ENCODE measurements at places on chromosomes 3 and 15.

DNA sequence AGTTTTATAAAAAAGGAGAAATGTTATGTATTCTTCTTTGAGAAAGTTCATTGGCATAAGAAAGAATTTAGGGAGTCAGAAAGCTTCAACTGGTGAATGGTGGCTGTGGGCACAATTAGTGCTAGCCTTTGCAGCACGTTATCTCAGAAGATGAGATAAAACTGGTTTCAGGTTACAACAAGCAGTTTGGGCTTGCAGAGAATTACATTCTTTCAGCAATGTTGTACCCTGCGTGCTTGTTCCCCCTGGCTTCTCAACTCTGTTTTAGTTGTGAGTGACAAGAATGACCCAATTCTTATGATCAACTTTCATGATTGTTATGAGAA lies 31.6 kb upstream of the ACP3 start:
- no peak for DNase-seq

- DNase-seq: no peak
These were observed 216.8 kb downstream of the NR1D2 start for GRCh38 chr3:24161841-24162240.

DNA sequence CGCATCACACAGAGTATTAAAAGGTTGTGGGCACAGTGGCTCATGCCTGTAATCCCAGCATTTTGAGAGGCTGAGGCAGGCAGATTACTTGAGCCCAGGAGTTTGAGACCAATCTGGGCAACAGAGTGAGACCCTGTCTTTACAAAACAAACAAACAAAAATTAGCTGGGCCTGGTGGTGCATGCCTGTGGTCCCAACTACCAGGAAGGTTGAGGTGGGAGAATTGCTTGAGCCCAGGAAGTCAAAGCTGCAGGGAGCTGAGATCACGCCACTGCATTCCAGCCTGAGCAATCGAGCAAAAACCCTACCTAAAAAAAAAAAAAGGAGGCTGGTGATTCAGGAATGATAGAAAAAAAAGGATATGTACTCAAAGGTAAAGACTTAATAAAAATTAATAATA lies 28.2 kb upstream of the ST6GAL1 start:
- no peak for DNase-seq

GRCh38 chr3:43185274-43185982 lies 79.5 kb upstream of the POMGNT2 start:
- no peak for DNase-seq

GRCh38 chr15:48896869-48897814 lies 19.2 kb downstream of the EID1 start:
- DNase-seq: no peak

GRCh38 chr3:9067352-9067975 lies 104.2 kb upstream of the RAD18 start:
- no peak for DNase-seq

- no peak for DNase-seq
These were observed 829.5 kb downstream of the VGLL3 start for GRCh38 chr3:86161493-86161892.

GRCh38 chr3:172354931-172355499 lies 93.2 kb downstream of the GHSR start:
- DNase-seq: no peak

- DNase-seq: no peak
These were observed 101.5 kb upstream of the IL12A start for GRCh38 chr3:159887168-159887567.

DNA sequence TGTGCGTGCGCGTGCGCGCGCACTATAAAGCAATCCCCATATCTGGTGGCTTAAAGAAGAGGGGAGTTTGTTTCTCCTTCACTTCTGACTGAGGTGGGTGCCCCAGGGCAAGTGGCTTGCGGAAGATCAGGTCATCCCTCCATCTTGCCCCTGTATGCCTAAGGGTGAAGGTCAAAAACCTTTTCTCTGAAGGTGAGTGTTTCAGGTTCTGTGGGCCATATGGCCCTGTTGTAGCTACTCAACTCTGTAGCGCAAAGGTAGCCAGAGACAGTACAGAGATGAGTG lies 5.5 kb downstream of the ABTB1 start:
- no peak for DNase-seq

DNA sequence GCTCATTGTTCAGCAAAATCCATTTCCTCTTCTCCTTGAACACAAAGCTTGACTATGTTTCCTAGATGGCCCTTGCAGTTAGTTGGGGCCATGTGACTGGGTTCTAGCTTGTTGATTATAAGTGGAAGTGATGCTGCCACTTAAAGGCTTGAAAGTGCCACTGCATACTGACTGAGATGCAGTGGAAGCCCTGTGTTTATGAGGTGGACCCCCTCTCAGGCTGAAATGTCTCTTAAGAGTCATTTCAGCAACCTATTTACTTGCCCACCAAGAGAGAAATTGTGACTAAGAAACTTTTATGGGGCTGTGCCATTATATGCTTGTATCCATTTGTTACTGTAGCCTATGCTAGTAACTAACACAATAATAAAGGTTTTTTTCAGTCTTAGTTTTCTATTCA lies 8.4 kb upstream of the ANP32A start:
- DNase-seq: no peak

DNA sequence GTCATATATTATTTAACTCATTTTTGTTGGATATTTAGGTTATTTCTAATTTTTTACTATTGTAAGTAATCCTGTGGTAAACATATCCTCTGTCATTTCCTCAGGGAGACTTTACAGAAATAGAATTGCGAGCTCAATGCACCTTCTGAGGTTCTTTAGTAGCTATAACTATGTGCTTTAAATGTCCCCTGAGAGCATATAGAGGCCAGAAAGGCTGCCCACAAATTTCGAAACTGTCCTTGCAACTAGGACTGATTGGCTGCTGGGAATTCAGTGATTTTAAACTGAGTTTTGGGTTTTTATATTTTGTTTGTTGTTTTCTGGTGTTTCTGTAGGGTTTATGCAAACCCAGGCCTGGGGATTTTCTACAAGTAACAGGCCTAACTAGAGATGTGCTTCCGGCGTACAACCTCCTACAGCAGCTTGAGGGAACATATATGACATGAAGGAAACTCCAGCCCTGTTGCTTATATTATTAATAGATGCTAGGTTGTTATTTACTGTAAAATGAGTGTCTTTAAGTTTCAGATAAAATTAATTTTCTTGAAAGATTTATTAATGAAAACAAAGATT lies 29.1 kb upstream of the P4HTM start:
- no peak for DNase-seq

GRCh38 chr3:133841196-133841595 lies 35.6 kb downstream of the SRPRB start:
- DNase-seq: no peak

DNA sequence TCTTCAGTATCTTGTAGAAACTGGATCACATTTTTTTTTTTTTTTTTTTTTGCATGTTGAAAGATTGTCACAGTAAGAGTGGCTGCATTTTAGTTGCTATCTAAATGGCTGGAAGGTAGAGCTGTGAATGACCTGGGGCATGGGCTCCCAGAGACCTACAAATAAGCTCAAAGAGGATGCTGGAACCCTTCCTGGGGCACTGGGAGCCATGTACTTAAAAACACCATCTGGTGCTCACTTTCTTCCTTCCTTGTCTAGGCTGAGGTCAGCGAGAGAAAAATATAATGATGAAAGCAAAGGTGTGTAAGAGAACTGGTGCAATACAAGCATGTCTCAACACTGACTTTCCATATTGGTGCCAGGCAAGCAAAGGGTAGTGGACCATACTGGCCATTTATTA lies 323.9 kb downstream of the SV2B start:
- no peak for DNase-seq

GRCh38 chr3:134621854-134622253 lies 29.0 kb downstream of the KY start:
- no peak for DNase-seq

DNA sequence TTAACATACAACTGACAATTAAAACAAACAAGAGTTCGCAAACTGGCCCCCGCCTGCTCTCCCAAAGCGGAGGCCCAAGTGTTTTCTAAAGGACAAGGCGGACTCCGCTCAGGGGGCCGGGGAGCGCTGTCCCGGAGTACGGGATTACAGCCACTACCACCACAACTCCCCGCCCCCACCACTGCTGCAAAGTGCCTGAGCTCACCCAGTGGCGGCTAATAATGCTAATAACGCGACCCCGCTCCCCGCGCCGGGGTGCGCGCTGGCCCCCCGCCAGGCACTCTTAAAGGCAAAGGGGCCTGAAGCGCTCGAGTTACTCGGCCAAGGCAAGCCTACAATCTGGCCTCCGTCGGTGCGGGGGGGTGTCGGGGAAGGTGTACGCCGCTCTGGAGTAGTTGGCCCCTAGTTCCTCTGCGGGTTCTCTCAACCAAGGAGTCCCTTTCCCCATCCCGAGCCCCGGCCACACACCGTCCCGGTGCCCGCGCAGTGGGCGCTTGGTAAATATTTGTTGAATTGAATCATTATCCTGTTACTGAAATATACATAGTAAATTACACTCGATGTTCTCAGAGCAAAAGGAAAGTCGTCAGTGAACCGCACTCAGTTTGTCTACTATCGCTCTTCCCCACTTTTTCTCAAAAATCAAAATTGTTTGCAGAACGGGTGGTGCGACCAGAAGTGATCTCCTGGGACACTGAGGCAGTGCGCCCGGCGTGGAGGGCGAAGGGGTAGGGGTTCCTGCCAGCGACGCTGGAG lies 827 bp downstream of the WNT5A start:
- no peak for DNase-seq

- no peak for DNase-seq
These were observed 22.6 kb downstream of the MKRN2 start for GRCh38 chr3:12579456-12579855.

DNA sequence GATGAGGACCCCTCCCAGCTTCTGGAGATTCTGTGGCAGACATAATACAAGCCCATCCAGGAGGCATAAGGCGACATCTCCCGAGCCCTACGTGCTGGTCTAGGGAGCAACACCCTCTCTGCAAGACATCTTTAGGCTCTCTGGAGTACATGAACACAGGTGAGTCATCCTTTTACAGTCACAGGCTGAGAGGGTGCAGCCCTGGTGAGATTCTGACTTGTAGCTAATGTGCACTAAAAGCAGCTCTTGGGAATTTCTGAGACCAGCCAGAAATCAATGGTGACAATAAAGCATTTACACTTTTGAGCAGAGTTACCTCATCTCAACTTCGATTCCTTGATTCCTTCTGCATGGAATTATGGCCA lies 131.1 kb downstream of the XXYLT1 start:
- no peak for DNase-seq

GRCh38 chr3:169227911-169228310 lies 435.6 kb downstream of the MECOM start:
- DNase-seq: peak; percentile 90

DNA sequence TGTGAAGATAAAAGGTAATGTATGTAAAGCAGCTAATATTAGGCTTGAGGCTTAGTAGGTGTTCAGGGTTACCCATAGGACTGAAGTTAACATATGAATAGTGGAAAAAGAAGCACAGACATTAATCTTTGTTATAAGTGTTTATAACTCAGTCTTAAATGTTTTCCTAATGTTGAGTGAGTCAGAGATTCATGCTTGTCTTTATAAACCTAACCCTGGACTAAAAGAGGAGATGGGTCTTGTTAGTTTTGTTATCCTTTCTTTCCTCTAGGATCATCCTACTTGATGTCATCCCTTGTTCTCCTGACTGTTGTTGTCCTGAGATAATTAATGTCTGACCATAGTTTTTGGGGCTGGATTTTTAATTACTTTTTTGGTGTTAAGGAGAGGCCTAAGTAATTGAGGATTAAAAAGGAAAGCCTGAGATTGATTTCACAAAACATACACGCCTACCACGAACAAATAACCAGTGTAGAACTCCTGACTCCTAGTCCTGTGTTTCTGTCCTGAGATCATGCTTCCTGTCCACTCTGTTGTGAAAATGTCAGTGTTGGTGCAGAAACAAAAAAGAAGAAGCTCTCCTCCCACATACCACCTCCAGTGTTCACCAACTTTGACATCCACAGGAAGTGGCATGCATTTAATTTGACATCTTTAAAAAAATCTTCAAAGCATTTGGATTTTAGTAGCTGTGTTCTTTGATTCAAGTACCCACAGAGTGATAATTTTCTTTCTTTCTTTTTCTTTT lies 8.4 kb downstream of the MITF start:
- DNase-seq: no peak

GRCh38 chr3:58332575-58333188 lies at the start of gene PXK:
TSS of gene PXK (plus strand) at chr3:58332892. CDS start at chr3:58332989, 97 bp downstream.
- peak; percentile 71 for DNase-seq

- no peak for DNase-seq
These were observed 10.1 kb upstream of the MINDY2 start for GRCh38 chr15:58761010-58761388.

GRCh38 chr3:72100080-72100511 lies 315.1 kb upstream of the PROK2 start:
- DNase-seq: no peak

GRCh38 chr3:122793568-122794416 lies at the start of gene HSPBAP1:
TSS of gene HSPBAP1 (minus strand) at chr3:122793831. CDS start at chr3:122793680, 151 bp downstream.
- DNase-seq: peak; percentile 84

GRCh38 chr3:136772709-136773108 lies 20.5 kb upstream of the STAG1 start:
- DNase-seq: no peak

- no peak for DNase-seq
These were observed 30.6 kb upstream of the CERS3 start for GRCh38 chr15:100559330-100559729.

DNA sequence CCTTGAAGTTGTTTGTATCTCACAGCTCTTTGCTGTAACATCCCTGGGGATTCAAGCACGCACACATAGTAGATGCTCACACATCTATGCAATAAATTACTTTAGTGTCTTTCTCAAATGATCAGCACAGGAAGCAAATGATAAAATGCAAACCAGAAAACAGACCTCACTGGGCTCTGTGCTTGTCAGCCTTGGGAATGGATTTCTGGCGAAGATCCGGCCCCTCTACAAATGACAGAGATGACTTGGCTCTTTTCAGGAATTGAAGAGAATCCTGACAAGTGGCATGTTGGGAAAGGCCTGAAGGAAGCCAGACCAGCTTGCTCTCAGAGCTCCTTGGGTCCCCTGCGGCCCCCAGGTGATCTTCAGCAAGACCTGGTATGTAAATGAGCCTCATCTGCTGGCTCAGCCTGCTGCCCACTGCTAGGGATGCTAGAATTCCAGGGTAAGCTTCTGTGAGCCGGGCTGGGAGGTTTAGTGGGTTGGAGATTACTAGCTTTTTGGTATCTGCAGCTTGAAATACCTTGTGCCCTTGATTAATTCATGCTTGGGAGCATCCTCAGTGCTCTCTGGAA lies 54.1 kb downstream of the LPP start:
- no peak for DNase-seq

GRCh38 chr3:3015185-3016089 lies 94.7 kb downstream of the IL5RA start:
- no peak for DNase-seq

Data from T-helper 2 cell (primary cell).